ENCODE measurements at places on chromosomes 7 and 10.
A peak's percentile ranks its signal among the peaks of the same experiment; 100 is the strongest.

DNA sequence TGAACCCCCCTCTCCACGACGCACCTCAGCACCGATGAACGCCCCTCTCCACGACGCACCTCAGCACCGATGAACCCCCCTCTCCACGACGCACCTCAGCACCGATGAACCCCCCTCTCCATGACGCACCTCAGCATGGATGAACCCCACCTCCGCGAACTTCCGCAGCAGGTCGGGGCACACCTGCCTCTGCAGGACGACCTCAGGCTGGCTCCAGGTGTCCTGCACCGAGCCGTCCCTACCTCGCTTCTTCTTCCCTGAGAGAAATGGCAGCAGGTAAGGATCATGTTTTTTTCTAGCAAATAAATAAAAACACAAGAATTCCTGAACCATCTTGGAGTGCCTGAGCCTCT, 24.1 kb downstream of the CFAP46 start:
- no peak for DNase-seq

- DNase-seq = no peak
These were observed 27.4 kb downstream of the MRPL32 start for GRCh38 chr7:42959549-42959948.

GRCh38 chr7:28400838-28401360, 11.4 kb upstream of the CREB5 start:
- DNase-seq = no peak

- DNase-seq = peak; percentile 52
These were observed 20.1 kb upstream of the ITPRID1 start for GRCh38 chr7:31493714-31494181.

GRCh38 chr7:95190515-95190914, 133.8 kb downstream of the PON1 start:
- DNase-seq = no peak

GRCh38 chr10:120406376-120406775, 50.7 kb upstream of the PLPP4 start:
- no peak for DNase-seq

GRCh38 chr10:74816824-74817498, 9.4 kb upstream of the KAT6B start:
- DNase-seq = no peak
